ENCODE measurements at places on chromosomes 2 and 18.

DNA sequence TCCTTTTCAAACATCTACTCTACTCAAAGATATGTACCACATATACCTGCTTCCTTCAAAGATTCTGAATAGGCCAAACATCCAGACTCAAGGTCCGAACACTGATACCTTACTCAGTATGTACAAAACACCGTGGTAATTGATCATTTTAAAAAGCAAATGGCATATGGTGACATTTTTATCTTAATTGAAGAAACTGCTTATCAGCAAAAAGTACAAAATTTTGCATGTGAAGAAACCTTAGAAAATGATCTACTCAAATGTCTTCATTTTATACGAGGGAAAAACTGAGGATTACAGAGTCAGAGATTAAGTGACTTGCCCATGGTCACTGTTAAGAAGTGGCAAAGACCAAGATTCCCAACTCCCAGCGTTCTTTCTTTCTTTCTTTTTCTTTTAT is 133.0 kb downstream of the CACNB4 start:
- DNase-seq = no peak

DNA sequence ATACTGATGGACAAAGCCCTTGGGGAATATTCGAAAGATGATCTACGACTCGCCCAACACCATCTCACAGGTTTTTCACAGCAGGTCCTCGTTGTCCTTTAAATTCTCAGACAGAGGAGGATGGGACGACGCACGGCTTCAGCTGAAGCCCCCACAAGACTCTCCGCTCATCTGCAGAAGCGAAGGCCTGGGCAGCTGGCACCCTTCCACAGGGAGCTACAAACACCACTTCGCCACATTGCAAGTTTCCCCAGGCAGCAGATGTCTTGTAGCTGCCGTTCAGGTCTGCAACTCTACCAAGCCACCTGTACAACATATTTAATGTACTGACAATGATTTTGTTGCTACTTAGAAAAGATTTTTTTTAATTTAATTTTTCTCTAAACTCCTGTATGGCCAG is 642.9 kb downstream of the ZEB2 start:
- no peak for DNase-seq

DNA sequence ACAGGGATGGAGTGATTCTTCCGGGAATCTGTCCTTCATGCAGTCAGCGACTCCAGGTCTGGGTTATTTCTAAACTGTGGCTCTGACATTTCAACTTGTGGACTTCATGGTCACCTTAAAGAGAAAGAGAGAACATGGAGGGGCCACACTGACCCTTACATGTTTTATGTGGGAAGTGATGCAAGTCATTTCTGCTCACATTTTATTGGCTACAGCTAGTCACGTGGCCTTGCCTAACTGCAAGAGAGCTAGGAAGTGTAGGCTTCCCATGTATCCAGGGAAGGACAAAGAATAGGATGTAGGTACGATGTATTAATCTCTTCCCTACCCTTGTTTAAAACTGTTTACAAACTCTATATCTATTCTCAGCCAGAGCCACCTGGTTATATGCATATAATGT is 30.3 kb upstream of the AFTPH start:
- DNase-seq = no peak

DNA sequence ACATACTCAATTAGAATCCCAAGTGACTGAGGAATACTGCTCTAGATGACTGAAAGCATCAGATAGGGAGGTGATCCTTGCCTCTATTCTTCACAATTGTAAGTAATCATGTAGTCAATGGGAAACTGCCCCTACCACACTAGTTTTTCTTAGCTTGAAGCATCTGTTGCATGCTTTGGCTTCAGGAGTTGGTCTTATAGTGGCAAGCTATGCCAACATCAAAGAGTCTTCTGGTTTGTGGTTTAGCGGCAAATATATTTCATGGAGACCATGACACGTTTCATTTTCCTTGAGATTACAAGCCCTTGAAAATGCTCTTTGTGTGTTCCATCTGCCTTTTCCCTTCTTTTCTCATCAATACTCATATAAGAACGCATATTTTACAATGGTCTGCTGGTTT is 12.9 kb downstream of the DCC start:
- DNase-seq = no peak

- no peak for DNase-seq
These were observed 31.9 kb downstream of the NRP2 start for GRCh38 chr2:205714058-205714776.

- DNase-seq = no peak
These were observed 372.8 kb upstream of the UBE2E3 start for GRCh38 chr2:180607514-180608049.

DNA sequence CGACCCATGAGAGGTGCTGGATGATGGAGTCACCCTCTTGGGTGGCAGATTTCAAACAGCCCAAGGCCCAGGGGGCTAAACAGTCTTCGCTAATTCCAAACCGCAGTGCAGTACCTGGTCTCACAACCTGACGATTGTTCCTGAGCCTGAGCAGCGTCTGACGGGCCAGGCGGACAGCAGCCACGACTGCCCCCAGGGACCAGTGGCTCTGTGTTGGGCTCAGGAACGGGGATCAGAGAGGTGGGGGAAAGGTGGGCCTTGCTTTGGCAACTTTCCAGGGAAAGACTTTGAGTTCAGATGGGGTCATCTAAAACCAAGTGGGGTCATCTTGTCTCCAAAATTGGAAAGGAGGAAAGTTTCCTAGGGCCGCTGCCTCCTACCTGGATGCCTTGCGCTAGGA is 492 bp downstream of the COLEC11 start:
- no peak for DNase-seq

GRCh38 chr2:241279413-241279812 is 36.1 kb downstream of the HDLBP start:
- no peak for DNase-seq

DNA sequence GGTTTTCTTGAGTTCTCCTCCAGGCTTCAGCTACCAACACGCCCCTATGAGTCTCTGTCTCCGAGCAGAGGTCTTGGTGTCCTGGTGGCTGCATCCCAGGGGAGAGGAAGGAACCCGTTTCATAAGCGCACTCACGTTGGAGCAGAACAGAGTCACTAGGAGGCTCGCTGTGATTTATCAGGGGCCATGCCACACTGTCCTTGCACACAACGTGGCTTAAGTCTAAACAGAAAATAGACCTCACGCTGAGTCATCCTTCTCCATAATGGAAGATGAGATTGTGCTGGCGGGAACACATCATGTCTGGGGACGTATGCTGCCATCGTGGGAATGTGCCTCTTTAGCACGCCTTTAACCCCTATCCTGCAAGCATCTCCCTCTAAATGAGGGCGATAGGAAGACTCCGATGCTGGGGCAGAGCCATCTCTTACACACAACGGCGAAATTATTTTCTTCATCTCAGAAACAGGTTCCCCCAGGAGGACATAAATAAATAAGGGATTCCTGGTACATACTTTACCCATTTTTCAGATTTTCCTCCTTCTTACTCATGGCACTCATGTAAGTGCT is 211.4 kb downstream of the KLHL29 start:
- DNase-seq = no peak

DNA sequence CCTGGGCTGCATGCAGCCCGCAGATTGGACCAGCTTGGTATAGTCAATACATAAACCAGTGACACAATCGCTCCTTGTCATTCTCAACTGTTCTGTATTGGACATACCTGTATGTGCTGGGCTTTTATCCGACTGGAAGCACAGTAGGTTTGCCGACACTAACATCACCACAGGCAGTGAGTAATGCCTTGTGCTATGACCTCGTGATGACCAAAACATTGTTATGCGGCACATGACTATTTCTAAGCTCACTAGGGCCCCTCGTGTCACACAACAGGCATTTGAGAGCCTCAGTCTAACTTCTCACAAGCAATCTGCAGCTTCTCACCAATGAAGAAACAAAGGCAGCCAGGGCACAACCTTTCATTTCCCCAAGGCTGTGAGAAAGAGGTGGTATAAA is 320.8 kb downstream of the AFF3 start:
- DNase-seq = peak; percentile 76

DNA sequence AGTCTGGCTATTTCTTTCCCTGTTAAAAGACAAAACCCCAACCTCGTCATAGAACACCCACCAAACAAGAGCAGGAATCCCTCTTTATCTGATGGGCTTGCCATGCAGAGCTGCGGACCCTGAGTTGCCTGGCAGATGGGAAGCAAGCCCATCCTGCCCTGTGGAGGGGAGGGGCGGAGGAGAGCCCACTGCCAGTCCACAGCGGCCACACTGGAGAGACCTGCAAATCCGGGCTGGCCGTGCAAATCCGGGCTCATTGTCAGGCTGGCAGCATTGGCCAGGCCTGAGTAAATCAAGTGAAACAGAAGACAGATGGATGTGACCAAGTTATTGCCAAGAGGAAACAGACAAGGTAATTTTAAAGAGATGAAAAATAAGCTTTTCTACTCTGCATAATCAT is 22.0 kb downstream of the MYL12B start:
- no peak for DNase-seq

Data from RKO (cell line).